ENCODE measurements at places on chromosomes 12 and 14.

GRCh38 chr14:22850944-22851764, 14.8 kb downstream of the MMP14 start:
- no peak for DNase-seq

DNA sequence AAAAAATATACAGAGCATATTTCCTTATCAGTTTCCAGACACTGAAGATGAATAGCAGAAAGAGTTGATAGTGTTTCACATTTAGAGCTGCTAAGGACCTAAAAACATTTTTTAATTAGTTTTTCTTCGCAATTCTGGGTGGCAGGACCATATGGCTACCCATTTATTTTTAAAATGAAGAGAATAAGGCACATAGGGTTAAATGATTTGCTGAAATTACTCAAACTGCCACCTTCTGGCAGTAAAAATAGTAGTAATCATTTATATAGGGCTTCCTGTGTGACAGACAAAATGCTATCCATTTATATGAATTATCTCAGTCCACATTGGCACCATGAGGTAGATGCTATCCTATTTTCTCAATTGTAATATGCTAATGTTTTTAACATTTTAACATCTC, 108.6 kb upstream of the CCDC196 start:
- DNase-seq: no peak

GRCh38 chr12:68331500-68331868, 678 bp downstream of the MDM1 start:
- DNase-seq: no peak

DNA sequence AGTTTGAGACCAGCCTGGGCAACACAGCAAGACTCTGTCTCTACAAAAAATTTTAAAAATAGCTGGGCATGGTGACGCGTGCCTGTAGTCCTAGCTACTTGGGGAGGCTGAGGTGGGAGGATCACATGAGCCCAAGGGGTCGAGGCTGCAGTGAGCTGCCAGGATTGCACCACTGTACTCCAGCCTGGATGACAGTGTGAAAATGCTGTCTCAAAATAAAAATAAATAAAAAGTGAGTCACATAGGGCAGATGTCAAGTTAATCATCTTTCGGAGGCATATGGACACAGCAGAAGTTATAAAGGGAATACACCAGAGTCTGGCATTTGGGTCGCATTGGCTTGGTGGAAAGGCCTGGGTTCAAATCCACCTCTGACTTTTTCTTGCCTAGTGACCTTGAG, 92.7 kb downstream of the PHETA1 start:
- no peak for DNase-seq

GRCh38 chr12:95182868-95183415, 34.3 kb downstream of the FGD6 start:
- DNase-seq: no peak

GRCh38 chr12:52271158-52271557, 3.3 kb upstream of the KRT86 start:
- DNase-seq: no peak

DNA sequence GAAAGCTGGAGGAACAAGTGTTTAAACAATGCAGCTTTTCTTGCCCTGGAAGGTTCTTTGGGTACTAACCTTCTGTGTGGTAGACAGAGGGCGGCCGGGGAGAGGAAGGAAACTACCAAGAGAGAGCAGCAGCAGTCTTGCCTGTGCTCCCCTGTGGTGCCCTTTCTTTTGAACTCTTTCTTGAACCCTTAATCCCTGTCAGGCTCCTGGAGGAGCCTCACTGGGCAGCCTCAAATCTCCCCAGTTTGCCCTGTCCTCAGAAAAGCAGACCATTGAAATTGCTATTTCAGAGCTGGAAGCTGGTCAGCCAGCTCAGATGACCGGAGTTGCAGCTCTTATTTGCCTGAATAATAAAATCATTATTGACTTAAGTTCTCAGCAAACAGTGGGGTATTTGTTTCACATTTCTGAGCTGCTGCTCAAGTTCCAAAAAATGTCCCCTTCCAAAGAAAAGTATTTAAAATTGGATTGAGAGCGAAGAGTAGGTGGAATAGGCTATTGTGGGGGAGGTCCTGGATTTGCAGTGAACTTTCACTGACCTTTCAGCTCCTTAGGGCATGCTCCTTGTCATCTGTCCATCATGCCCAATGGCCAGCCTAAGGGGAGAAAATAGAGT, 42.1 kb upstream of the RNASE3 start:
- DNase-seq: no peak

All from CD4-positive, alpha-beta T cell treated with Interleukin-6 at 100 ng/mL for 8 hours (primary cell).